Activated CD4-positive, CD25-positive, alpha-beta regulatory T cell treated with anti-CD3 and anti-CD28 coated beads, Interleukin-2, amount 50 U/mL, for 72 hours (primary cell): ENCODE measurements at places on chromosomes 7 and 10.

- no peak for DNase-seq
Measured at GRCh38 chr7:31059551-31059950, 7.4 kb downstream of the ADCYAP1R1 start.

DNA sequence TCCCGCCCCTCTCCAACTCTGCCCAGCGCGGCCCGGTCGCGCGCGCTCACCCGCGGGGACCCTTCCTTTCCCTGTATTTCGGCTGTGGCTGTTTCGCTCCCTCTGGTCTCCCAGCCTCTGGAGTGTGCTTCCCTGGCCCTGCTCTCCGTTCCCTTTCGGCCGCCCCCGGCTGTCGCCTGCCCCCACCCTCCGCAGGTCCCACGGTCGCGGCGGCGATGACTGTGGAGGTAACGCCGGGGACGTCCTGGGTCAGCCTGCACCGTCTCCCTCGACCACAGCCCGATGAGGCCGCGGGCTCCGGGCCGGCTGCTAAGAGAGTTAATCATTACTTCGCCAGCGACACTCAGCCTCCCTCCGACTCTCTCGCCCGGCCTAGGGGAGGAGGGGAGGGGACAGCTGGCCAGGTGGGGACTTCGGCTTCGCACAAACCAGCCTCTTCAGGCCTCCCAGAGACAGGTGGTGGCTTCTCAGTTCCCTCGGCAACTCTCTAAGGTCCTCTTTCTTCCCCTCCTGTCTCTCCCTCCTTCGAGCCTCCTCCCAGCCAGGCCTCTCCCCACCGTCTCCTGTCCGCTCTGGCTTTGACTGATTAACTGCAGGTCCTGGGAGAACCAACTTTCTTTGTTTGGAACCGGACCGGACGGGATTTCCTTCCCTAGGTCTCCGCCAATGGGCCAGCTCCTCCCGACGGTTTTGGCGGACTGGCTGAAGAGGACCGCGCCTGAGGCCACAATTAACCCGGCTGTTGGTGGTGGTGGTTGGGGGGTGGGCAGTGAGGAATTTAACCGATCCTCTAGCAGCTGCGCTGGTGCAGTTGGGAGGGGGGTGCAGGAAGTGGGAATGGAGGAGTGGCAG is 5.6 kb upstream of the PAX2 start:
- DNase-seq: no peak

DNA sequence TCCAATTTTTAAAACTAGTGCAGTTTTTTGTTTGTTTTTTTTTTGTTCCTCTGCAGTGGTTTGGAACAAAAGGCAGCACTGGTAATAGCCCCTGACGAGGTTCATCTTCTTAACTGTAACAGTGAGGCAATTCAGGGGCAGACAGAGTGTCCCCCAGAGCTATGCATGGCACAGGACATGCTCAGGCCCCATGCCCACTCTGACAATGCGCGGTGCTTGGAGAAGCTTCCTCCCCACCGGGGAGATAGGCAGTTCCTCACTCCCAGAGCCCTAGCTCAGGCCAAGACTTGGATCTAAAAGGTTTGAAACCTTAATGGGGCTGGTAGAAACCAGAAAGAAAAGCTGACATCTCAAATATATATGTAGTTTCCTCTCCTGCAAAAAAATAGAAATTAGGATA is 17.9 kb upstream of the MPP7 start:
- DNase-seq: no peak

DNA sequence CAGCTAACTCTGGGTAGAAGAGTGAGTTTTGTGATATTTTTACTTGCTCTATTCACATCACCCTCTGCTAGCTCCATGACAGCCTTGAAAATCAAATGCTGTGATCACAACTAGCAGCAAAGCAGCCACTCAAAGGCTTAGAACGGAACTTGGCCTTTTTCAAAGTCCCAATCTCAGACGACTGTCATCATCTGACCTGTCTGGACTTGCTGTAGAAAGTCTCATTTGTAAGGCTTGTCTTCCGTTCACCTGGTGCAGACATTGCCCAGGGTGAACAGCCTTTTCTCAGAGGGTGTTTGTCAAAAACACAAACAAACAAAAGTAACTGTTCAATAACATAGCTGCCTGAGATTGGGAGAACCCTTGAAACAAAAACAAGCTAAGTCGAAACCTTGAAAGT is 458.9 kb upstream of the ADARB2 start:
- DNase-seq: no peak

DNA sequence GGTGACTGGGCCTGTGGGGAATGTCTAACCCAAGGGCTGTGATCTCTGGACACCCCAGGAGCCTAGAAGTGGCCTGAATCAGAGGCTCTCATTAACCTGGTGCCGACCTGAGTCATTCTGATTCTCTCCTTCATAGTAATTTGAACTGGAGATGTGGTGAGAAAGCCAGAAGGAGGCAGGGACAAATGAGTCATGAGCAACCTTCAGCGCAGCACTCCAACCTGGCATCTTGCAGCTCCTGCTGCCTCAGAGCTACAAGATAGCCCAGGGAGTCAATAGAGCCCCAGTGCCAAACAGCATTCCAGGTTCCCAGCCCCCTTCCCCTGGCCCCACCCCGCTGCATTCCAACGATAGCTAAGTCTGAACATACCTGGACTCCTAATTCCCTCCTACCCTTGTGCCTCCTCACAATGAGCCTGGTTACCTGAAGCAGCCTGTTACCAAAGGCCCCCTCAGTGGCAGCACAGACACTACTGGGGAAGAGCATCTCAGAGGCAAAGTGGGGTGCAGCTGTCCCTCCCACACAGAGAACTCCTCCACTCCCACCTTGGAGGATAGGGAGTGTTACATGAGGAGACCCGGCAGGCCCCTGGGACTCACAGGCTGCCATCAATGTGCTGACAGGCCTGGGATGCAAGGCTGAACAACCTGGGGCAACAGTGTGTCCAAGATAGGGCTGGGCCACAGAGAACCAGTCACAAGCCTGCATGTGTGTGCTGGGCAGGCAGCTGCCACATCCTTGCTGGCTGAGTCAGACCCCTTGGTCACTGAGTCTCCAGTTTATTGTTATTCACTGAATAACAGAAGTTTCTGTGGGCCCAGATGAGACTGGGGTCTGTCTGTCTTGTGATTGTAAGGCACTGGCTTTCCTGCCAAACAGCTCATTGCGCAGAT is 76.8 kb upstream of the LEP start:
- DNase-seq: no peak

- no peak for DNase-seq
Measured at GRCh38 chr10:31401287-31401686, 82.3 kb downstream of the ZEB1 start.

GRCh38 chr10:132729810-132730572 is 56.0 kb downstream of the NKX6-2 start:
- DNase-seq: no peak

DNA sequence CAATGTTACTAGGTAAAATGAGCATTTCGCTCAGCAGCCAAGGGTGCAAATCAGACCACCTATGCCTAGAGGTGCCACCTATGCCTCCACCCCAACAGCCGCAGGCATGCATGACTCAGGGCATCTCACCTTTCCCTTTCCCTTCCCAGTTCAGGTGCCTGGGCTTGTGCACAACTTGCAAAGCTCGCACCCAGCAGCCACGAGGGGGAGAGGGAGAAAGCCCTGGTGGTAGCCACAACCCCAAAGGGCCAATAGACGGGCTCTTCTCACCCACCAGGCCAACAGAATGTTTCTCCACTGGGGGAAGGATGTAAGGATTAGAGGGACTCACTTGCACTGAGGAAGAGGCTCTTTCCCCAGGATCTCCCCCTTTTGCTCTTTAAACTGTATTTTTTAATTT is 462.3 kb upstream of the PCDH15 start:
- DNase-seq: no peak

- DNase-seq: no peak
Measured at GRCh38 chr7:31850601-31851000, 163.6 kb downstream of the PPP1R17 start.

- no peak for DNase-seq
Measured at GRCh38 chr7:111324228-111324627, 233.3 kb downstream of the LRRN3 start.

DNA sequence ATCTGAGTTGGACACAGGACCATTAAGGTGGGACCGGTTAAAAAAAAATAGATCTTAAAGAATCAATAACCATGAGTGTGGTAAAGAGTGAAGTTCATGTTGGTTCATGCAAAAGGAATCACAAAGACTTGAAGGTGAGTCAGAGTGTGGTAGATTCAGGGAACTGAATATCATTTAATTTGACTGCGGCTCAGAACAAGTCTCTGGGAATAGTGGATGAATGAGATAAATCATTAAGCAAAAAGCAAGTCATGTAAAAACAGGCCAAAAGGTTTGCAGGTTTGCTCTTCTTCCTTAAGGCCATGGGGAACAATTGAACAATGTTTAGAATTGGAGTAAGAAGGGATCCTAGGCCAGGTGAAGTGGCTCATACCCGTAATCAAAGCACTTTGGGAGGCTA is 385.8 kb downstream of the ETV1 start:
- no peak for DNase-seq

DNA sequence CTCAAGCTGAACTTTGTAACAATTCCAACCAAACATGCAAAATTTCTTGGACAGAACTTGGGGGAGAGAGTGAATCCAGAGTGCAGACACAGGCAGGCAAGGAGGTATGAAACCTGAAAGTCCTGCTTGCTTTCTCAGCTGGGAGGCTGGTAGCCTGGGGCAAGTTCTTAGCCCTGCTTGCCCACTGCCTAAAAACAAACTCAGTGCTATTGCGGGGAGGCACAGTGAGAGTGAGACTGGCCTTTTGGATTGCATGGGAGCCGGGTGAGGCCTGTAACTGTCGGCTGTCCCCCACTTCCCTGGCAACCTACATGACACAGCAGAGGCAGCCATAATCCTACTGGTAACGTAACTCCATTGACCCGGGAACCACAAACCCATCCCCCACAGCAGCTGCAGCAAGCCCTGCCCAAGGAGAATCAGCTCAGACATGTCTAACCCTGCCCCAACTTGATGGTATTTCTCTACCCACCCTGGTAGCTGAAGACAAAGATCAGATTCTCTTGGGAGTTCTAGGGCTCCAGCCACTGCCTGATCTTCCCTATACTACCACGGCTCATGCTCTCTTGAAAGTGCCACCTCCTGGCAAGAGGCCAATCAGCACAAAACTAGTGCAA is 663.6 kb downstream of the GRM8 start:
- DNase-seq: no peak

GRCh38 chr7:157522954-157523353 is 186.2 kb downstream of the DNAJB6 start:
- no peak for DNase-seq

DNA sequence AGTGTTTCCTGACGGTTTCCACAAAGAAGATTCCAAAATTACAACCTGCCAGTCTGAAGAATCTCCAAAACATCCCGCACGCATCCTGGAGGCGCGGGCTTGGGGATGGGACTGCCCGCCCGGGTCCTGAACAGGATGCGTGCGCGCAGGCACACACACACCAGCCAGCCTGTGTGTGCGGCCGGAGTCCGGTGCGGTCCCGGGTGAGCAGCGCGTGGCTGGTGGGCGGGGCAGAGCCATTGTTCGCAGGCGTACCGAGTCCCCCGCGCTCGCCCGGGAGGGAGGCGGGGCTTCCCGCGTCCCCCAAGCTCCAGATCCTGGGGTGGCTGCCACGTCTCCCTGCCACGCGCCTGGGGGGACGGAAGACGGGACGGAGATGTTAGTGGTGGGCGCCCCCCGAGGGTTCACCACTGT is 675 bp upstream of the SCD start:
- DNase-seq: peak; percentile 70

- no peak for DNase-seq
Measured at GRCh38 chr7:117777335-117778142, 95.7 kb downstream of the CTTNBP2 start.

- DNase-seq: no peak
Measured at GRCh38 chr10:104016661-104017060, 49.7 kb downstream of the SLK start.

GRCh38 chr10:102604439-102604841 is 39.8 kb upstream of the TRIM8 start:
- no peak for DNase-seq

GRCh38 chr10:34254596-34254995 is 560.5 kb downstream of the PARD3 start:
- no peak for DNase-seq

DNA sequence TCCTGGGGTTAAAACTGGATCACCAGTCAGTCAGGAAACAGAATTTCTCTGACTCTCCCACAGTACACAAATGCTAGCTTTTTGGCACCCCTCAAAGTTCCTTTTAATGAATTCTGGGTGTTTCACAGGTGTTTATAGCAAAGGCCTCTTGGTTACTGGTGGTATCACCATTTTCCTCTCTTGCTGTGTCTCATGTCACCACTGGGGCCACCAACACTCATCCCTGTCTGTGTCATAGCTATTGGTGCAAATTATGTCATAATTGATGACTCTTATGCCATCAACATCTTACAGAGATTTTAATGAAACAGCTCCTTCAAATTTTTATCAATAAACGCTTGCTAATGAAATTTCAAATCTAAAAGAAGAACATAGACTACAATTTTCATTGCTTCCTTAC is 27.7 kb upstream of the OSBPL3 start:
- no peak for DNase-seq

DNA sequence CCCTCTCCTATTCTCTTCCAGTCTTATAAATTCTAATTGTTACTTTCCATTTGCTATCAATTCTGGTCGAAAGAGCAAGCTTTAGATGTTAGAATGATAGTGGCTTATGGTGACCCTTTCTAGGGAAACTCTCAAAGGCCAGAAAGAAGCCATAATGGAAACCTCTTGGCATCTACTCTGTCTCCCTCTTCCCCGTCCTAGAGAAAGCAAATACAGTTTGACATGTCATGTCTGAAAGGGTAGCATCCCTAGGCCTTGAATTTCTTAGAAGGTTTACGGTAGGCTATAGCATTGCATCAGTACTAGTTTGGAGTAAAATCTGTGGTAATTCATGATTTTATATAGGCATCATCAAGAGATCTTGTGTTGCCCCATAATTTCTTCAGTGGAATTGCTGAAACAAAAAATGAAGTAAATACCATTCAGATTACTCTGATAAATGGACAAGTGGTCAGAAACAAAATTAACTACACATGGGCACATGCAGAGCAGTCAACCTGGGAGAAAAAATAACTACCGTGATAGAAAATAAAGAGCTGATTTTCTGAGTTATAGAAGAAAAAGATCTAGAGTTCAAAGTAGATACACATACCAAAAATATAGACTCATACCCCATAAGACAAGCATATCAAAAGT is 4.4 kb downstream of the PRKAR2B start:
- no peak for DNase-seq

GRCh38 chr7:5597772-5598171 is 174.1 kb upstream of the TNRC18 start:
- DNase-seq: no peak

GRCh38 chr10:69463886-69464285 is 12.6 kb downstream of the TSPAN15 start:
- no peak for DNase-seq

- no peak for DNase-seq
Measured at GRCh38 chr10:54702583-54703485, 98.2 kb downstream of the PCDH15 start.

DNA sequence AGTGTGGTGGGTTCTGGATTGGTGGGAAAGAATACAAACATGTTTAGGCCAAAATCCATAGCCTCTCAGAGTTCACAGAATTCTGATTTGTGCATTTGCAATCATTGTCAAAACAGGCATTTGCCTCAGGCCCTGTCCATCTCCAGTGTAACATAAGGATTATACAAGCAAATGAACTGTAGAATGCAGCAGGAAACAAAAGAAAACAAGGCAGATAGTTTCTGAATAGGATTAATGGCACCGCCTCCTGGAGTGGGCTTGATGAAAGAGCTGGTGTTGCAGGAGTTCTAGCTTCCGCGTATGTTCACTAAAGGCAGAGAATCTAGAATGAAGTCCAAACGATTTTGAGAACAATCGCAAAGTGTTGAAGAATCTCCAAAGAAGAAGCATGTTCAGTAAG is 11.3 kb upstream of the MPP7 start:
- DNase-seq: no peak

GRCh38 chr7:15594461-15594860 is 32.6 kb upstream of the AGMO start:
- DNase-seq: no peak
